Activated naive CD8-positive, alpha-beta T cell treated with anti-CD3 and anti-CD28 coated beads for 36 hours (primary cell): ENCODE measurements at places on chromosomes 5 and 9.

DNA sequence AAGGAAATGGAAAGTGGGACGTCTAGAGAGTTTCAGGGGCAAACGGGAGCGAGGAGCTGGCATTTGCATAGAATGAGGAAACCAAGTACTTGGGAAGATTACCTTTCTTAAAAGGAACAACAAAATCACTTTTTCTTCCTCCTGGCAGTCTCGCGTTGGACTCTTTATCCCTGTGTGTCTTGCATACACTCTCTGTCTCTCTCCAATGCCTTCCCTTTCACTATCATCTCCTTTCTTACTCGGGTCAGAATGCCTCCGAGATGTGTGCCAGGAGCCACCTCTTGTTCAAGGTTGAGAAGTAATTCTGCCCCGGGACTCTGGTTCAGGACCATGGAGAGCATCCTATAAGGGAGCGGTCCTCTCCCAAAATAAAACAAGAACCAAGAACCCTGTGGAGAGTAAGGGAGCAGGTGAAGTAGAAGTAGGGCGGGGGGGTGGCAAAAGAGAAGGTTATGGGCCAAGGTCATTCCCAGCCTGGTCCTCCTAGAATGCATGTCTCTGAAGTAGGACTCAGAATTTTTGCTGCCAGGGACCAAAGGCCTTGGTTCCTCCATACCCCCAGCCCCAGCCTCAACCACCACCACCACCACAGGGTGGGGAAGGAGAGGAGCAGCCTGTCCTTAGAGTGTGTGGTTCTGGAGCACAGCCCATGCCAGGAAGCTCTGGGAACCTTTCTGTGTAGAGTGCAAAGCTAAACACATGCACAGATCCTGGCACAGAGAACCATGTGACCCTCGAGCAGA, 72.1 kb upstream of the ARAP3 start:
- peaks cover 5% of the 10 kb centered on the region for H3K4me1 ChIP-seq
- no peaks in the 10 kb centered on the region for H3K36me3 ChIP-seq
- no peak overlapping the region for H3K4me3 ChIP-seq
- peak; percentile 17 for DNase-seq
- peaks cover 77% of the 10 kb centered on the region for H3K27me3 ChIP-seq

GRCh38 chr5:113503146-113503545, 10.3 kb upstream of the YTHDC2 start:
- H3K27ac ChIP-seq = no peak overlapping the region
- no peak overlapping the region for H3K4me3 ChIP-seq
- no peaks in the 10 kb centered on the region for H3K4me1 ChIP-seq
- peaks cover 52% of the 10 kb centered on the region for H3K27me3 ChIP-seq

- no peaks in the 10 kb centered on the region for H3K27me3 ChIP-seq
- no peak for DNase-seq
- H3K4me3 ChIP-seq = no peak overlapping the region
- H3K4me1 ChIP-seq = peaks cover 30% of the 10 kb centered on the region
- peak overlapping the region; percentile 96 for H3K27ac ChIP-seq
- peaks cover 11% of the 10 kb centered on the region for H3K36me3 ChIP-seq
Measured at GRCh38 chr9:124964604-124965003, 23.7 kb upstream of the GOLGA1 start.

DNA sequence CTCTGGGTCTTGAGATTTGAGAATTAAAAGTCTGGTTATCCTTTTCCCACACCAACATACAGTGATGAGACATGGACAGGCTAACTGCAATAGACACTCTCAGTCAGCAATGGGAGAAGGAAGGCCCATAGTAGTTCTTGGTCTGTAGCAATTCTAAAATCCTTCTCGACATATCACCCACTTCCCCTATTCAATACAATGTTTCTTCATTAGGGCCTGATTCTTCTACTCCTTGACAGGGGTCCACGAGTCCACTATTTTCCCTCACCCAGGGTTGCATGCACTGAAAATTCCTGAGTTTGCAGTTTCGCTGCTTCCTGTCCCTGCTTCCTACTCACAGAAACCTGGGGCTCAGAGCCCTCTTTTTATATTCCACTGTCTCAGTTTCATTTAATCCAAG, 402.8 kb downstream of the MAT2B start:
- H3K4me3 ChIP-seq = no peak overlapping the region
- no peaks in the 10 kb centered on the region for H3K4me1 ChIP-seq

GRCh38 chr5:103389846-103390245, 131.3 kb downstream of the MACIR start:
- no peak overlapping the region for H3K27ac ChIP-seq
- H3K36me3 ChIP-seq = no peaks in the 10 kb centered on the region
- no peak for DNase-seq
- H3K4me3 ChIP-seq = no peak overlapping the region
- H3K27me3 ChIP-seq = peaks cover 7% of the 10 kb centered on the region
- H3K4me1 ChIP-seq = no peaks in the 10 kb centered on the region

- H3K4me1 ChIP-seq = peaks cover 46% of the 10 kb centered on the region
- no peak for DNase-seq
- H3K27ac ChIP-seq = peak overlapping the region; percentile 85
Measured at GRCh38 chr5:163436515-163436914, 880 bp upstream of the CCNG1 start.

GRCh38 chr9:93422977-93423616, 28.4 kb upstream of the FAM120A start:
- H3K4me3 ChIP-seq = no peak overlapping the region
- H3K36me3 ChIP-seq = peaks cover 4% of the 10 kb centered on the region
- no peaks in the 10 kb centered on the region for H3K4me1 ChIP-seq
- no peak overlapping the region for H3K27ac ChIP-seq

DNA sequence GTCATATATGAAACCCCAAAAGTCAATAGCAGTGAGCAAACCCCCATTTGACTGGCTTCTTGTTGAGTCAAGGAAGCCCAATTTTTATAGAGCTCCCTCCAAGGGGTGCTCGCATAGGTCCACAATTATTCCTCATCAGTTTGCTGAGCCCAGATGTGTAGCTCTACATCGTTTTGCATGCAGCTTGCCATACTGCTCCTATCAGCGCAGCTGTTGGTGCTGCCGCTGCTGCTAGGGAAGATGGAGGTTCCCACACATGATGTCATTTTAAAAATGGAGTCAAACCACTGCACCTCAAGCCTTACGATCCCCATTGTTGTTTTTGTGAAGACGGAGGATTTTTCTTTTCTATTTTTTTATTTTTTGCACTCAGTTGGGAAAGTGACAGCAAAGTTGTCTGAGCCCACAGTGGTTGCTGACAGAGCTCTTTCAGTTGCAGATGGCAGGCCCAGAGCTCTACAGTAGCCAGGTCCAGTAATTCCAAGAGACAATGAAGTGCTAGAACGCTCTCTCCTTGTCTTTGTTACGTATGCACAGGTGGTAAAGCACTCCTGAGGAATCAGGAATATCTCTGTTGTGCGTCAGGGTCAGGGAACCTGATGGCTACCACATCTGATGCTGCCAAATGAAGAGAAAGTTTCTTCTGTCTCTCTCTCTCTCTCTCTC, 23.2 kb upstream of the C5orf63 start:
- H3K27me3 ChIP-seq = no peaks in the 10 kb centered on the region
- no peak overlapping the region for H3K27ac ChIP-seq
- peaks cover 6% of the 10 kb centered on the region for H3K4me1 ChIP-seq
- H3K4me3 ChIP-seq = no peak overlapping the region
- DNase-seq = no peak
